Activated CD8-positive, alpha-beta memory T cell treated with anti-CD3 and anti-CD28 coated beads for 1 hour (primary cell): ENCODE measurements at places on chromosomes 6 and 20.

DNA sequence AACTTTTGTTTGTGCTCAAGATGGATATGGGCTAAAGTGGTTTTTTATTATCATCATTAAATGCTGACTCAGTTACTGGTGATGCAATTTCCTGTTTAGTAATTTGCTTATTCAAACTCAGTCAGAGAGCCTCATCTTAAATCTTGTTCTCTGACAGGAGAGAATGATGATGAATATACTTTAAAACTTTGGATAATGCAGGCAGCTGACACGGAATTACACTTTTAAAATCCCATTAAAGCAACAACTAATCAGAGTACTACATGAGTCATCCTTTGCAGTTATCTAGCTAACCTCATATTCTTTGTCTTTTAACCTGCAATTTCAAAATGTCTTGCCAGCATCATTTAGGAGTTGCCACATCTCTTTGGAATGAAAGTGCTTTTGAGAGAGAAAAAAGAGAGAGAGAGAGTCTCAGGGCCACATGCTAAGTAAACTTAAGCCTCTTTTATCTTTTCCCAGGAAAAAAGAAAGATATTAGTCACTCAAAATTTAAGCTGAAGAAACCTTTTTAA is 9.2 kb upstream of the C6orf141 start:
- no peak for DNase-seq

DNA sequence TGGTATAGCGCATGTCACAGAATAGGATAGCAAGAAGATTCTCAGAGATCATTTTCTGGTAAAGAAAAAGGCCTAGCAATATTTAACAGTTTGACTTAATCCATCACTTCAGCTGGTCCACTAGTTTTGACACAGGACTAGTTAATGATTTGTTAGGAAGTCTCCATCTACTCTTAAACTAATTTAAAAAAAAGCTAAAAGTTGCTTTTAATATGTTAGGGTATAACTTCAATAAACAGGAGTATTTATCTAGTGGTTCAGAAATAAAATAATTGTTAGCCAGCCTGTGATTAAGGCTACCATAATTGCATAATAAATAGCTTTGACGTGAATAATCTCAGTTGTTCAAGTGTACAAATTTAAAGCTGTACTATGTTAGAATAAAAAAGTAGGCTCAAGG is 195.6 kb downstream of the FUT9 start:
- DNase-seq = no peak

DNA sequence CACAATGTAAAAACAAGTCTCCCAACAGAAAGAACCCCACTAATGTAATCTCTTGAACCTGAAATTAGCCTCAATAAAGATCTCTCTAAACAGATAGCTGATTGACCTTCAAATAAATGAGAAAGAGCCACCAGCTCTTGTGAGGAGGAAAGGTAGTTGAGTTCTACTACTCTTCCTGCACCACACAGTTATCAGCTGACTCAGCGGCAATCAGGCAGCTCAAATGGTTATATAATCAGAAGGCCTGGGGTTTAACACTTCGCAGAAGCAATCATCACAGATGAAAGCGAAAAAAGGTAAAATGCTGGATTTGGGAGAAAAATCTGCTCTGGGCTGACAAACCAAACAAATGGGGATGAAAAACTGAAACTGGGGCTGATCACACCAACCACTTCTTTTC is 91.8 kb downstream of the CHD6 start:
- DNase-seq = no peak

- no peak for DNase-seq
Observed at GRCh38 chr6:135188718-135189117, 7.6 kb downstream of the MYB start.

- DNase-seq = no peak
Observed at GRCh38 chr6:158960026-158960425, 40.0 kb downstream of the RSPH3 start.

- no peak for DNase-seq
Observed at GRCh38 chr20:2822073-2822472, 5.9 kb downstream of the TMEM239 start.

- no peak for DNase-seq
Observed at GRCh38 chr6:35489995-35490791, 6.7 kb downstream of the TEAD3 start.

- DNase-seq = no peak
Observed at GRCh38 chr6:163320804-163321203, 93.7 kb upstream of the QKI start.

- no peak for DNase-seq
Observed at GRCh38 chr6:45816674-45817297, 198.9 kb downstream of the CLIC5 start.

DNA sequence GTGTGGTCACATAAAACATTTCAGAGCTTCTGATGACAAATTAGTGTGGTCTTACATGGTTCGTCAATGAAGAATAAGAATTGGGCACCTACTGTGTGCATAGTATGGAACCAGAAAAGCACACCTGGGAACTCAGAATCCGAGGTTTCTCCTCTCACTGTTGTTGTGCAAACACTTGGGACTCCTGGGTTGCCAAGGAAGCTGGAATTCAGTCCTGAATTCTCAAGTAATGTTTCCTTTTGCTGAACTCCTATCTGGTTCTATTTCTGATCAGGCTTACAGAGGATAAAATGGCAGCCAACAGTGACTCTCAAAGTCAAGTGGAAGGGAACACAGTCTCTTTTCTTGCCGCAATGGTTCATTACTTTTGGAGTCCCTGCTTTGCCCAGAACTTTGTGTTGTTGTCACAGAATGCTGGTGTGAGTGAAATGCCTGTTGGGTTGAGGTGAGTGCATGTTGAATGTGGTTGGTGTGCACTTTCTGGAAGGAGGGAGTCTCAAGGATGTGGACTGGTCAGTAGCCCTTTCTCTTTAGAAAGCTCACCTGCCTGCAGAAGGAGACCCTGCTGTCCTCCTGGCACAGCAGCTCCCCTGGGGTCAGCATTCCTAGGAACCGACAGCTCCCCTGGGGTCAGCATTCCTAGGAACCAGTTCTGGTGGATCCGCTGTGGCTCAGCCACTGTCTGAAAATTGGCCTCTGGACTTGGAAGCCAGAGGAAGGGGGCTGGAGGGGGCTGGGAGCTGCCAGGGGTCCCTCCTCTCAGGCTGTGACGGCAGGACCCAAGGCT is 1.4 kb downstream of the UNC93A start:
- DNase-seq = no peak

DNA sequence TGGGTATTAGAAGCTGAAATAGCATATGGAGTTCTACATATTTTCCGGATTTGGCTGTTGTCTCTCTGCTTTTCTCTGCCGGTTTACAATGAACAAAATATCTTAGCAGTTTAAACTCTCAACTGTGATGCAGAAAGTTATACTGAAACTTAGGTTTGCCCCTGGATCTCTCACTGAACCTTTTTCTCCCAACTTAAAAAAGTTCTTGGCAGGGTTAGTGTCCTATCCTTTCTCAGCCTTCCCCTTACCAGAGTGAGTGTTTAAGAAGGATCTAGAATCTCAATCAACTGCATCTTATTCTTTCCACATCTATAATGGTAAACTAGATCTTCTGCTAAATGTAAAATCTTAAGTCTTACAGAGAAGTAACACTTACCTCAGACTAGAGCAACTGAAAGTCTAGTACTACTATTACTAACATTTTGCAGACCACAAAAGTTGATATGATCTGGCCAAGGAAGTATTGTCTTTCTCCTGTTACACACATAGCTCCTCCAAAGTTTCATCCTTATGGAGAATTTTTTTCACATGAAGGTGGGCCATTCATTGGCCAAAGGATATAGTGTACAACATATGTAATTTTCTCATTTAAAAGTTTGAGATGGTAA is 392.3 kb upstream of the RUNX2 start:
- no peak for DNase-seq

DNA sequence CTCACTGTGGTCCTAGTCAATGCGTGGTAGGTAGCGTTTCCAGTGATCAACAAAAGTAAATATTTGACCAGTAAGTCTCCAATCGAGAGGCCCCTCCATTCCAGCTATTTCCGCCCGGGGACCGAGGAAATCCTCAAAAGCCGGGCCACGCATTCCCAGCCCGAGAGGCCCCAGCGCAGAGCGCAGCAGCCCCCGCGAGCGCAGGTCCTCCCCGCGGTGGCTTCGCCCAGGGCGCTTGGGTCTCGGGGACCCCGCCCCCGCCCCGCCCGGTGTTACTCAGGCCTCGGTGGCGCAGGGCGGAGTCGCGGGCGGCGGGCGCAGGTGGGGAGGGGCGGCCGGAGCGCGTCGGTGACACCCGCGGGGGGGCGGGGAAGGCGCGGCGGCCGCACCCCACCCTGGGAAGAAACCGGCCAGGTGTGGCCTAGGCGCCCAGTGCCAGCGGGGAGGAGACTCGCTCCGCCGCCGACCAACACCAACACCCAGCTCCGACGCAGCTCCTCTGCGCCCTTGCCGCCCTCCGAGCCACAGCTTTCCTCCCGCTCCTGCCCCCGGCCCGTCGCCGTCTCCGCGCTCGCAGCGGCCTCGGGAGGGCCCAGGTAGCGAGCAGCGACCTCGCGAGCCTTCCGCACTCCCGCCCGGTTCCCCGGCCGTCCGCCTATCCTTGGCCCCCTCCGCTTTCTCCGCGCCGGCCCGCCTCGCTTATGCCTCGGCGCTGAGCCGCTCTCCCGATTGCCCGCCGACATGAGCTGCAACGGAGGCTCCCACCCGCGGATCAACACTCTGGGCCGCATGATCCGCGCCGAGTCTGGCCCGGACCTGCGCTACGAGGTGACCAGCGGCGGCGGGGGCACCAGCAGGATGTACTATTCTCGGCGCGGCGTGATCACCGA is at the start of gene DSP:
TSS of gene DSP (plus strand) at position 497 of the 890 bp plus-strand sequence. CDS start at position 742, 245 bp downstream.
- DNase-seq = no peak

DNA sequence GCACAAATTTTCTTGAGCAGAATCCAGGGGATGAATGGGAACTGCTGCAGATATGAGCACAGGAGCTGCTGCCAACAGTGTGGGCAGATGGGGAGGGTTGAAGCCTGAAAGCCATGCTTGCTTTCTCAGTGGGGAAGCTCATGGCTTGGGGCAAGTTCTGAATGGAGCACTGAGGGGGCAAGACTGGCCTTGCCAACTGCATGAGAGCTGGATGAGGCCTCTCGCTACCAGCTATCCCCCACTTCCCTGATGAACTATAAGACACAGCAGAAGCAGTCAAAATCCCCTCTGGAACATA is 28.3 kb downstream of the TREM1 start:
- no peak for DNase-seq

GRCh38 chr6:17012421-17013225 is 89.2 kb upstream of the STMND1 start:
- no peak for DNase-seq

- DNase-seq = no peak
Observed at GRCh38 chr6:6746333-6746969, 157.9 kb downstream of the LY86 start.

- no peak for DNase-seq
Observed at GRCh38 chr6:15410752-15411151, 164.9 kb downstream of the JARID2 start.

- no peak for DNase-seq
Observed at GRCh38 chr6:87522686-87523085, 49.9 kb downstream of the SLC35A1 start.

GRCh38 chr20:37505263-37506151 is 15.5 kb upstream of the NNAT start:
- no peak for DNase-seq

- no peak for DNase-seq
Observed at GRCh38 chr6:170139531-170139930, 151.3 kb downstream of the DLL1 start.

DNA sequence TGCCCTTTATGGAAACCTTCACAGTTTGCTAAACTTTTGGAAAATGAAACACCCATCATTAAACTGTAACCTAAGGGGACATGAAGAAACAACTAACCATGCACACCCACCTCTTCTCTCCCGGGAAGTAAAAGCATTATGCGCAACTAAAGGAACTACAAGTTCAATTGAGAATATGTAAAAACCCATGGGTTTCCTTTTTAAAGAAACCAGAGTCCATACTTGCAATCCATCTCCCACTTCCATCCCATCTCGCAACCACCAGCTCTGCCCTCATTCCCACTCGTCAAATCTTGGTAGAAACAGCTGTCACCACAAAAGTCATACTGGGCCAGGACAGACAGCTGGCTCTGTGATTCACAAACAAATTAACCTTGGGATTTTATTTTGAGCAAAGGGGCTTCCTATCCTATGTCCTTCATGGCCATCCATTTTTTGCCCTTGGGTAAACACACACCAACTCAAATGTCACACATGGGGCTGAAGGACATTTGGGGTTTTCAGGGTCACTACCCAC is 81.5 kb downstream of the HAO1 start:
- no peak for DNase-seq

- no peak for DNase-seq
Observed at GRCh38 chr20:51734876-51735720, 33.1 kb downstream of the ATP9A start.

DNA sequence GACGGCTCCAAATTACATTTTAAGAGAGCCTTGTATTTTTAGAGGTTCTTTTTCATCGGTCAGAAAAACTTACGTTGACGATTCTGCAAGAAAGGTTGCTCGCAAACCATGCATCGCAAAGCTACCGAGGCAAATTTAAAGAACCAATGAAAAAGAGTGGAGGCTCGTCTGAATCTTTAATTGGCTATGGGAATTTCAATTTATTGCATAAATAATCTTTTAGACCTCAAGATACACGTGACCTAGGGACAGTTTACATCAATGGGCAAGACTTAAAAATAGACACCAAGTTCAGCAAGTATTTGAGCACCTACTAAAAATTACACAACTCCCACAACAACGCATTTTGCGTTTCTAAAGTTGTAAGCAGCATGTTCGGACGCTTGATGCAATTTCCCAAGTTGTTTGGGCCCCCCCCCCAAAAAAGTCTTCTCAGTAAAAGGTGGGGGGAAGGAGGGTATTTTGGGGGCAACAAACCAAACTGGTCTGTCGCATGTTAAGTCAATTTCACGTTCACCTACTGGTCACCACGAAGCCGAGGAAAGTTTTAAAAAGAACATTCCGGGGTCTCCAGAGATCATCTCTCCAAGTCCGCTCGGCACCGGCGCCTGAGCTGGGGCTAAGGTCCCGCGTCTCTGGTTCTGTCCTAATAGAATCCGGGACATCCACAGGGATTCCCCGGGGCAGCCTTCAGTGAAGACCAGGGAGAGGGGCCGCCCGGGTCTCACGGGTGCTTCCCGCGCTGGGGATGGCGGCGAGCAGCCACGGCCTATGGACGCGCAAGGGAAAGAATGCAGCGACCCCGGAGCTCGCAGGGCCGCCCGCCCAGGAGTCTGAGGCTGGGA is 851 bp downstream of the SNX5 start:
- no peak for DNase-seq
